CD8-positive, alpha-beta T cell (primary cell): ENCODE measurements at places on chromosomes 5 and 9. TPM values are rescaled to one million over a fixed set of nuclear protein-coding genes. Genes with fewer than 3 reads are reported as not detected.

The IFNA13 gene
- total RNA-seq: not detected

The MFAP3 gene
- total RNA-seq: 16.6 TPM

The GLDC gene
- not detected for total RNA-seq

The C9orf153 gene
- 0.58 TPM for total RNA-seq

The PCDHA10 gene
- total RNA-seq: not detected

The MED7 gene
- 5.9 TPM for total RNA-seq

The AGXT2 gene
- total RNA-seq: not detected

The PKD2L2 gene
- not detected for total RNA-seq

The FST gene
- not detected for total RNA-seq

The GNA14 gene
- total RNA-seq: not detected

The CDC20B gene
- not detected for total RNA-seq

The ABITRAM gene
- total RNA-seq: 6.9 TPM

The F2RL2 gene
- not detected for total RNA-seq

The SNCB gene
- not detected for total RNA-seq

The IL5 gene
- total RNA-seq: not detected

The SMARCA2 gene
- 215 TPM for total RNA-seq

The SLC1A1 gene
- total RNA-seq: not detected

The PCDHB6 gene
- not detected for total RNA-seq

The ZNF879 gene
- total RNA-seq: 5.8 TPM

The HNRNPAB gene
- total RNA-seq: 76.2 TPM

The PHYHD1 gene
- total RNA-seq: 2.5 TPM

The KIAA0825 gene
- total RNA-seq: 0.89 TPM

The GKAP1 gene
- total RNA-seq: 8.3 TPM

The OR1L6 gene
- not detected for total RNA-seq

The ORM1 gene
- not detected for total RNA-seq

The TAF1L gene
- total RNA-seq: not detected

The FAM153A gene
- total RNA-seq: 48.6 TPM

The NR5A1 gene
- total RNA-seq: not detected

The CAPSL gene
- not detected for total RNA-seq

The F2R gene
- 12.7 TPM for total RNA-seq

The FOXD4L6 gene
- total RNA-seq: not detected

The SLC25A2 gene
- not detected for total RNA-seq

The FOXD4L4 gene
- not detected for total RNA-seq
